ENCODE measurements at places on chromosomes 5 and 9.
A peak's percentile ranks its signal among the peaks of the same experiment; 100 is the strongest.

DNA sequence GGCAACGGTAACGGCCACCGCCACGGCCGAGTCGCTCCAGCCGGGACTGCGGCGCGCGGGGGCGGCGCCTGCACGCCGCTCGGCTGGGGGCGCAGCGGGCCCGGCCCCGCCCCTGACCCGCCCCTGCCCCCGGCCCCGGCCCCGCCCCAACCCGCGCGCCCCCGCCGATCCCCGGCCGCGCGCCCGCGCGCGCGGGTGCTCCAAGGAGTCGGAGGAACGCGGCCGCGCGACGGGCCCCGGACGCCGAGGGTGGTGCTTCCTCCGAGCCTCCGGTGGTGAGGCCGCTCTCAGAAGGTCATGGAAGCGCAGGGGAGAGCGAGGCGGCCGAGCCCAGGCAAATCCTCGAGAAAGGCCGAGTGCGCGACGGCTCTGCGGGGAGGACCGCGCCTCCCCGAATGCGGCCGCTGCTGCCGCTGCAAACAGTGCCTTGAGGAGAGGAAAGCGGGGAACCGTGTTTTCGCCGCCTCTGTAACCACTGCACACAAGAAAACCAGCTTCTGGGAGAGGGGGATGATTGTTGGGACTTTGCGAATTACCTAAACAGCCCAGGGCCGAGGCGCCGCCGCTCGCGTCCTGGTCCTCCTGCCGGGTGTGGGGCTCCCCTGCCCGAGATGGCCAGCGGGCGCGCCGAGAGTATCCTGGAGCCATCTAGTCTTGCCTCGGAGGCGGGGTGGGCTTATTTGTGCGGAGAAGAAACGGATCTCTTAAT lies at the start of gene LIFR:
Gene LIFR (minus strand): TSS at position 48 of the 709 bp plus-strand sequence. CDS start 25,999 bp downstream, outside the sequence.
- DNase-seq, result peak; percentile 41

- DNase-seq, result no peak
These were observed 52.4 kb downstream of the FBXW11 start for GRCh38 chr5:171953860-171954701.

DNA sequence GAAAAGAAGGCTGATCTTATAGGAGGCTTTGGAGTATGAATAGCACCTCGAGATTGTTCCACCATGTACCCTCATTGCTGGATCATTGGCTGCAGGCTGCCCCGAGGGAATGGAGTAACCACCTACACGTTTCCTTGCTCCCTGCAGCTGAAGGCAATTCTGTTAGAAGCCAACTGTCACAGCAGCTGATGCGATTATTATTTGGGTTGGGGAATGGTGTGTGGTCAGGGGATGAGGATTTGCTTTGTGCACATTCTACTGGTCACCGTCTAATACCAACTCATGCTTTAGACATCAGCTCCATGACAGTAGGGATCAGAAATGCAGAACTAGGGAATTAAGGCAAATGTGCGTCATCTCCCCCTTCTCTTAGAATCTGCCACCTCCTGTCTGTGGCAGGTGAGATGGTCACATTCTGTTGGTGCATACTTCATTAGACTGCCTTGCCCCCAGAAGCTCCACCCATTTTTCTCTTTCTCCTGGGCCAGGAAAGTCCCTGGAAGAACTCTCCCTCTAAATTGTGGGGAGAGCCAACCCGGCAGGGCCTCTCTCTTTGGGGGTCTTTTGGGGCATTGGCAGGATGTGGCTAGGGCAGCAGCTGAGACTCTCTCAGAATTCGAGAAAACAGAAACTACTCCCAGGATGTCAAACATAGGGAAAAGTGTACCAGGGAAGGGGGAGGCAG lies 32.8 kb downstream of the NEUROG1 start:
- DNase-seq, result no peak

- DNase-seq, result peak; percentile 25
These were observed 71.7 kb downstream of the PCSK5 start for GRCh38 chr9:75962013-75962661.

DNA sequence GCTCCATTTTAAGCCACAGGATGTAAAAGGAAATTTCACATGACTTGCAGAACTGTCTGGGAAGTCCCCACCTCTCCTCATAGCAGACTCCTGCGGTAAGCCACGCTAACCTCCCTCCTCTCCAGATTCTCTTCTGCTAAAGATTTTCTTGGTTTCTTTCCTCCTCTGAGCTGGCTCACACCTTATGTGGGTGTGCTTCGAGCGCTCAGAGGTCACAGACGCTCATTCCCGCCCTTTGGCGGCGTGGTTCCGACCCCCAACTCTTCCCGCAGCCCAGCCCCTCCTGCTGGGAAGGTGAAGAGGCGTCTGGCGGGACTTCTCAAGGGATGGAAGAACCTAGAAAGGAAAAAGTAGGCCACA lies 32.9 kb upstream of the CDK20 start:
- no peak for DNase-seq

DNA sequence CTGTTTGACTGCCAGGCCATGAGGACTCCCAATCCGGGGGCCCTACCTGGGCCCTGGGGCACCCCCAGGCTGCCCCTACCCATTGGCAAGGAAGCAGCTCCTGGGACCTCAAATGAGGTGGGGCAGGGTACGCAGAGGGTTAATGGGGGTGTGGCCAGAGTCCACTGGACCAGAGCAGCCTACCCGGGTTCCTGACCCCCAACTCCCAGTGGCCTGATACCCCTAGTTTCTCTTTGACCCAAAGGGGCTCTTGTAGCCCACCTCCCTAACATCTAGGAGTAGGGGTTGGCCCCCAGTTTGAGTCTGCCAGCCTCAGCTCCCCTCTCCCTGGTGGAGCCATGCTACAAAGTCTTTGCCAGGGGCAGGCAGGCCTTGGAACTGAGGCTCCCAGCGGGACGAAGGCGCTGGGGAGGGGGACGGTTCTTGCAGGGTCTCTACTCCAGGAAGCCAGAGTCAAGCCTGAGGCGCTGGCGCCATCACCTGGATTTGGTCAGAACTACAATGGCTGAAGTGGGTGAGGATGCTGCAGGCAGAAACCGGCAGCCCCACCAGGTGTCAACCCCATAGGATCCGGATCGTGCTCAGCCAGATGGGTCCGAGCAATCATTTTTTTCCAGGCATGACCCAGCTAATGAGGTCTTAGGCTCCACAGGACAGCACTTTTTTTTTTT lies 8.4 kb upstream of the CERCAM start:
- DNase-seq, result no peak

GRCh38 chr9:97855899-97856298 lies 2.9 kb downstream of the FOXE1 start:
- no peak for DNase-seq

Measured in skeletal muscle cell (primary cell).